ENCODE measurements at places on chromosomes 11 and 22.

GRCh38 chr11:66470015-66470414, 3.3 kb downstream of the PELI3 start:
- DNase-seq, result no peak

DNA sequence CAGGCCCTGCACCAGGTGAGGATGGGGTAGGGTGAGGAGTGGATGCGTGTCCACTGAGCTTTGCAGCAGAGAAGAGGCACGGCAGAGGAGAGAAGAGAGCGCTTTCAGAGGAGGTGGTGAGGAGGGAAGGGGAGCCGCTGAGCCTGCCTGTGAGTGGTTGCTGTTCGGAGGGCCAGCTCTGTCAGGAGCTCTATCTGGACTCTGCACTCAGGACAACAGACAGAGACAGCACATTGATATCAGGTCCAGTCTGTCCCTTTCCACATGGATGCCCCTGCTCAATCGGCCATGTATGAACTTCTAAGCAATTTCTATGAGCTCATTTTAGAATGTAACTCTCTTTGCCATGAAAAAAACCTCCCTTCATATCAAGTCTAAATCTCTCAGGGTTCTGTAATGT, 158.6 kb downstream of the KIRREL3 start:
- no peak for DNase-seq

DNA sequence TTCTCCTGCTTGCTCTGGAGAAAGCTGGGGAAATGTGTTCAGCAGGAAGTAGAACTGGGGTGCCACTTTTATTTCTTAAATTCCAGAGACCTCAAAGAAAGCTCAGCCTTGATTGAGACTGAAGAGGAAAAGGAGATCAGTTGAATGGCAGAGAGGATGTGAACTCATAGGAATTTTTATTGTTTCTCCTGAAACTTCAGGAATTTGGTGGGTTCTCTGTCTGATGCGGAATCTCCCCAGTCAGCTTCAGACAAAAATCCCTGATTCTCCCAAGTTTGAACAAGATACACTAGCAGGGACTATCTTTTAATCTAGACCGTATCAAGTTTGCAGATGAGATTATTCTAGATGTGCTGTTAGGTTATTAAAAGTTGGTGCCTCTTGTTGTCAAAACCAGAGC, 23.0 kb downstream of the EHF start:
- no peak for DNase-seq

GRCh38 chr11:102157219-102157618, 47.0 kb downstream of the YAP1 start:
- peak; percentile 48 for DNase-seq

DNA sequence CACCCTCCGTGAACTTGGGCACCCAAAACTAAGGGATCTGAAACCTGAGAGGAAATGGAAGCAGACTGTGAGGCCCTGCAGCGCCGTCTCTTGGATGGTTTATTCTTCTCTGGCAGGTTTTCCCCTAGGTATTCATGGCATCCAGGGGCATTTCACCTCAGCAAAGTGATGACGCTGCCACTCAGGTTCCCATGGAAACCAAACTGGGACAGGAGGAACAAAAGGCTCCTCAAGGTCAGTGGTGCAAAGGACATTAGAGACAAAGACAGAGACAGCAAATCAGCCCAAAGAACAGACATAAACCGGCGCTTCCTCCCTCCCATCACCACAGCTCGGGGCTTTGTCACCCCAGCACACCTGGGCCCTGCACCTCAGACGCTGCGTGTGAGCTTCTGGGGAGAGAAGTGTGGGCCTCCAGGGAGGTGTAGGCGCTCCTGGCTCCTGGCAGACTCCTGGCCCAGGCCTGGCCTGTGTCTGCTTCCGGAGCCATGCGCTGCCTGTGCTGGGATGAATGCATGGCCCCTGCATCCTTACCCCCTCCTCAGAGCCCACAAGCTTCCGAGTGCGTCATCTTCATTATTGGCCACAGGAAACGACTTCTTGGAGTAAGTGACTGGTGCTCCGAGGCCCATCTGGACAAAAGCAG, 5.9 kb downstream of the TP53AIP1 start:
- no peak for DNase-seq

- DNase-seq, result peak; percentile 81
These were observed 304.1 kb upstream of the PITPNB start for GRCh38 chr22:28222976-28223745.

- peak; percentile 50 for DNase-seq
These were observed 90.6 kb downstream of the RPS6KA4 start for GRCh38 chr11:64449381-64450167.

GRCh38 chr11:10979529-10979928, 121.7 kb upstream of the ZBED5 start:
- DNase-seq, result peak; percentile 29

GRCh38 chr11:45108070-45109064, 38.1 kb upstream of the PRDM11 start:
- peak; percentile 63 for DNase-seq

- peak; percentile 89 for DNase-seq
These were observed 21.7 kb downstream of the TMPRSS13 start for GRCh38 chr11:117907276-117908108.

DNA sequence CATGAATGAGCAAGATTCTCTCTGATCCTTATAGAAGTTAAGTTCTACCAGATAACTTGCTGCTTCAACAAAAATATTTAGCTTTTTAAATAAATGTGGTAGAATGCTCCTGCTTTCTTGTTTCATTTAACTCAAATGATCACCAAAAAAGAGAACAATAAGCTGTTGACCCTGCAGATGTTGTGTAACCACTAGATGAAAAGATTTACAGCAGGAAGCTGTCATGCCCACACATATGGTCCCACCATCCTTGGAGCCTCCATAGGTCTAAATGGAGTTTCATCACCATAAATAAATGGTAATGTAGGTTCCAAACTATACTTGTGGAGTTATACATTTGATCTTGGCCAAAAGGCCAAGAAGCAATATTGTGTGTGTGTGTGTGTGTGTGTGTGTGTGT, 118.8 kb downstream of the RRAS2 start:
- DNase-seq, result no peak

- no peak for DNase-seq
These were observed 17.5 kb upstream of the CD3E start for GRCh38 chr11:118287006-118287405.

DNA sequence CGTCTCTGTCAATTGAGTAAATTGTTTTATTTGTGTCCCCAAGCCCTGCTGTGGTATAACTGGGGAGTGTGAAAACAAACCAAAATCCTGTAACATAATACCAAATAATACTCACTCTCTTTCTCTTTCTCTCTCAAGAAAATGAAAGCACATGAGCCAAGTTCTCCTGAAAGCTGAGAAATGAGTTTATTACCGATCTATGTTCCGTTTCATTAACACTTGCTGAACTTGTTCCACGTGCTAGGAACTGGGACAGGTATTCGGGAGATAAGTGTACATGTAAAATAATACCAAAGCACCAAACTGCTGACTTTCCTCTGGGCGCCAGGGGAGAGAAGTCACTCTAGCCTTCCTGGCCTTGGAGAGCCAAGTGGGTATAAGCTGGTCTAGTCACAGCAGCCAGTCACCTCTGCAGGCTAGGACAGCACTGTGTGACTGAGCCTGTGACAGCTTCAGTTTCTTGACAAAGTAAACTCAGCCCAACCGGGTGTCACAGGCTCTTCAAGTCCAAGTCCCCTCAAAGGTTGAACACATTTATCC, 23.1 kb downstream of the CD6 start:
- DNase-seq, result no peak

DNA sequence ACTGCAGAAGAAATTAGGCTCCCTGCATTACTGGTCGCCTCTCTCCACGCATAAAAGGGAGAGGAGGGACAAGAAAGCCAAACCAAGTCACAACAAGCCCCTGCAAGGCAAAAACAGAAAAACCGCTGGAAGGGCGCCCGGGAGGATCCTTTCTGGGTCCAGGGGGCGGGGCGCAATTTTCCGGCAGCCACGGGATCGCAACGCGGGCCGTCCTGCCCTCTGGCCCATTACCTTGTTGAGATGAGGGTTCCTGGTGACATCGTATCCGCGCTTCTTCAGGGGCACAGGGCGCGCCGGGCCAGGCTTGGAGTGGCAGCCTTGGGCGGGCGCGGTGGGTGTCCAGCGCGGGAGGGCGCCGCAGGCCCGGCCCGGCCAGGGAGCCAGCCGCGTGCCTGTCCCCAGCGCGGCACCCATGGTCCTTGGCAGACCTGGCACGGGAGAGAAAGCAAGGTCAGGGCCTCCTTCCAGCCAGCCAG, 847 bp downstream of the ME3 start:
- DNase-seq, result peak; percentile 84

DNA sequence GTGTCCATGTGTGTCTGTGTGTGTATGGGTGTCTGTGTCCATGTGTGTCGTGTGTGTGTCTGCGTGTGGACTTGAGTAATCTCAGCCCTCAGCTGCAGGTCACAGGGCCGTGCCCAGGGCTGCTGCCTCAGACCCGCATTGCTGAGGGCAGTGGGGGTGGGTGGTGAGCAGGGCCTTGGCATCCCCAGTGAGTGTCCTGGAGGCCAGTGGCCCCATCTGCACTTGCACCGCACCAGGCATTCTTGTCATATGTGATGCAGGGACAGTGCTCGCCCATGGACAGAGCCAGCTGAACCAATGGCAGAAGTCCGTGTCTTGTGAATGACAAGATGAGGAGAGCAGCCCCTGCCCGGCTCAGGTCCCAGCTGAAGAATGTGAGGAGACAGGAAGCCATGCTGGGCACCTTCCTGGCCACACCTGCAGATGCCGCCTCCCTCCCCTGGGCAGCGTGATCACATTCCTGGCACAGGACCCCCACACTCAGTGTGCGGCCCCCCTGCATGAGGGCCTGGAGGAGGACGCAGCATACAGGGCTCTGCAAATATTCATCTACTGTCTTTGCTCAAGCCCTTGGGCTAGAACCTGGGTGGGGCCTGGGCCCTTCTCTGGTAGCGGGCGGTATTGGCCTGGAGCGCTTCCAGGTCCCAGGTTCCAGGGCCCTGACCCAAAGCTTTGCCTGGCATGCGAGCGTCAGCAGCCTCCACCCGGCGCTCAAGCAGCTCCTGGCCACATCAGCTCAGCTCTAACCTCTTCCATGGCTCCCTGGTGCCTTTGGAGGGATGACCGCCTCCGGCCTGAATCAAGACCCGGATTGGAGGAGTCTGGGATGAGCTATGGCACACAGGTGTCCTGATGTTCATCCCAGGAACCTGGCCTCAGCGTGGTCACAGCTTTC, 3.9 kb downstream of the ALDH3B2 start:
- no peak for DNase-seq

GRCh38 chr11:47797633-47798032, 30.5 kb upstream of the FNBP4 start:
- DNase-seq, result no peak

GRCh38 chr11:20363500-20364340, at the start of gene HTATIP2:
TSS of gene HTATIP2 (plus strand) at chr11:20363714. CDS start at chr11:20364238, 524 bp downstream.
- DNase-seq, result peak; percentile 34

- DNase-seq, result no peak
These were observed 18.3 kb downstream of the RGL4 start for GRCh38 chr22:23709107-23709506.

DNA sequence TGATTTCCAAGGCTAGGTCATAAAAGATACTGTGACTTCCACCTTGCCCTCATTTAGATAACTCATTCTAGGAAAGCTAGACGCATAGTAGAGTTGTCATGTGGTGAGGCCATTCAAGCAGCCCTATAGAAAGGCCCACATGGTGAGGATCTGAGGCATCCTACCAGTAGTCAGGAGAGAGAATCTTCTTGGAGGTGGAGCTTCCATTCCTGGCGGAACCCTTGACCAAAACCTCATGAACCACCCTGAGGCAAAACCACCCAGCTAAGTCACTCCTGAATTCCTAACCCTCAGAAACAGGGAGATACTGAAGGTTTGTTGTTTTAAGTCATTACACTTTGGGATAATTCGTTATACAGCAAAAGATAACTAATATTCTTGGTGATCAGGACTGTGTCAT, 2.9 kb upstream of the HDHD5 start:
- no peak for DNase-seq

GRCh38 chr22:34395370-34395769, 475.1 kb upstream of the LARGE1 start:
- no peak for DNase-seq

- DNase-seq, result peak; percentile 42
These were observed 57.4 kb upstream of the PARVA start for GRCh38 chr11:12319988-12320387.

GRCh38 chr11:116062490-116063171, 558.4 kb upstream of the CADM1 start:
- DNase-seq, result peak; percentile 39

All from muscle of leg (tissue), 16 donors.